ENCODE measurements at places on chromosomes 5 and 9. TPM values are rescaled to one million over a fixed set of nuclear protein-coding genes. Genes with fewer than 3 reads are reported as not detected.

- H3K4me1 ChIP-seq: peaks cover 35% of the 10 kb centered on the region
- DNase-seq: no peak
- H3K36me3 ChIP-seq: no peaks in the 10 kb centered on the region
- peaks cover 4% of the 10 kb centered on the region for H3K27me3 ChIP-seq
- H3K27ac ChIP-seq: no peak overlapping the region
These were observed 128.3 kb downstream of the ZCCHC7 start for GRCh38 chr9:37248651-37249163.

DNA sequence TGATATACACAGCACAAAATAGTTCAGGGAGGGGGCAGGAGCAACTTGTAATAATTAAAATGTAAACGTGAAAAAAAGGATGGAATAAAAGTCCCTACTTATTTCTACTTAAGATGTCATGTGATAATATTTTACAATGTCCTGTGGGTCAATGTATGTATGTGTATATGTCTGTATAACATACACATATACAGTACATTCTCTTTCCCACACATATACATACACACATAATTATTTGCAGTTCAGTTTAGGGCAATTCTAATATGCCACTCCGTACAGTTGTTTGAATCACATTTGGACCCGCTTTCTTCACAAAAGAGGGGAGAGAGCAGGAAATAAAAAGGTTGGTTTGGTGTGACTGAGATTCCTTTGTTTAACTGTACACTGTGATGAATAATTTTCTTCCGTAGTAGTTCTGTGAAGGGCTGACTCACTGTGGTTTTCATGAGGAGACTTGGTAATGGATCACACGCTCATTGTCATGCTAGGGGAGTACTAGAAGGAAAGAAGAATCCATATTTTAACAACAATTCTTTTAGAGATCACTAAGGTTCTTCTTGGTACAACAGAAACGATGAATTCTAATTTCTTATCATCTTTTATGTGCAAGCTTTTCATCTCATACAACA lies 26.2 kb upstream of the ACOT12 start:
- H3K27ac ChIP-seq: peak overlapping the region; percentile 5
- H3K36me3 ChIP-seq: no peaks in the 10 kb centered on the region
- no peak overlapping the region for H3K4me3 ChIP-seq
- H3K4me1 ChIP-seq: peaks cover 31% of the 10 kb centered on the region

FBP1 gene
- not detected for total RNA-seq

RALGPS1 gene
- 23.8 TPM for total RNA-seq

TEX48 gene
- not detected for total RNA-seq

KCNT1 gene
- total RNA-seq: 0.76 TPM
